ENCODE measurements at places on chromosomes 12 and 14. TPM values are rescaled to one million over a fixed set of nuclear protein-coding genes. Genes with fewer than 3 reads are reported as not detected.

GRCh38 chr14:104138098-104138717 lies at the start of gene KIF26A:
Gene KIF26A, plus strand, starts transcription at chr14:104138587. Its CDS starts 136 bp downstream, at chr14:104138723.
- peak; percentile 70 for DNase-seq

- DNase-seq = peak; percentile 18
Measured at GRCh38 chr12:19128485-19128884, 1.0 kb upstream of the PLEKHA5 start.

GRCh38 chr12:119666226-119666795 lies 1.6 kb upstream of the PRKAB1 start:
- DNase-seq = no peak

Gene RD3L
- total RNA-seq = not detected

DNA sequence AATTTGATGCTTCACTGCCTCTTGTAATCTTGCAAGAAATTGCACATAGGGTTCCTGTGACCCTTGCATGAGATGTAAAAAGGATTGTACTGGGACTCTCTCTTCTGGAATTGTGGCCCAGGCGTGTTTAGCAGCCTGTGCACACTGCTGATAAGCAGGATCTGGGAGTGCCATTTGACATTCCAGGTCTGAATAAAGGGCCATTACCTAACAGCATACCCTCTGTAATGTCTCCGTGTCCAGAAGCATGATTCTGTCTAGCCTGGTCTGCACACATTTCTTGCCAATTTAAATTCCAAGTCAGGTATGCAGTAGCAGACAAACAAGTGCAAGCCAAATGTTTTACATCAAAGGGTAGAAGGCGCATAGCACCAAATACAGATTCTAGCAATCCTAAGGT lies 18.1 kb upstream of the MAPKAPK5 start:
- no peak for DNase-seq

- no peak for DNase-seq
Measured at GRCh38 chr12:126763359-126763758, 1503.6 kb upstream of the TMEM132C start.

GRCh38 chr12:2804393-2805142 lies 7.9 kb upstream of the ITFG2 start:
- peak; percentile 36 for DNase-seq

DNA sequence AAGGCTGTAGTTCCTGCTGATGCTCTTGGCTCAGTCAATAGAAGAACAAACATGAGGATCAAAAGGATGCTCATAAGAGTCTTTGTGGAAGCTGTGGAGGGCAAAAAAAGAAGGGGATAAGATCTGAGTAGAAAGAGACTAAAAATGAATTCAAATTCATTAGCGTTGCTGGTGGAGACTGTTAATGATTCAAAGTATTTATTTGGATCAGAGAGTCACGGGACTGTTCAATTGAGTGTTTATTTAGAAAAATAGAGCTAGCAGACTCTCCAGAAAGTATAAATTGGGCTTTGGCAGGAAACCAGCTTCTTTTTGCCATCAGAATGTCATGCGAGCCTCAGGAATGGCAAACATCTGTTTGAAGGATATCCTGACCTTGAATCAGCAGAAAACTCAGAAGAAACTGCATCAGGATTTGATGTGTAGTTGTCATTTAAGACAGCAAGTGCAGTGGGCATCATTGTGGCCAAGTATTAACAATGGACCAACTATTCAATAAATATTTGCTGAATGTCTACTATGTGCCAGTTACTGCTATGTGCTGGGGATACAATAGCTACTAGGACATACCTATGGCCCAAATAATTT lies 126.4 kb downstream of the TBC1D30 start:
- peak; percentile 7 for DNase-seq

Gene SLC25A47
- not detected for total RNA-seq

Gene DNAI7
- total RNA-seq = 1.5 TPM

Gene GPD1
- total RNA-seq = 222 TPM

Gene DIO2
- 71.7 TPM for total RNA-seq

- peak; percentile 32 for DNase-seq
Measured at GRCh38 chr12:30286345-30286926, 409.2 kb downstream of the IPO8 start.

GRCh38 chr12:87001102-87001501 lies 744.9 kb upstream of the MGAT4C start:
- no peak for DNase-seq

DNA sequence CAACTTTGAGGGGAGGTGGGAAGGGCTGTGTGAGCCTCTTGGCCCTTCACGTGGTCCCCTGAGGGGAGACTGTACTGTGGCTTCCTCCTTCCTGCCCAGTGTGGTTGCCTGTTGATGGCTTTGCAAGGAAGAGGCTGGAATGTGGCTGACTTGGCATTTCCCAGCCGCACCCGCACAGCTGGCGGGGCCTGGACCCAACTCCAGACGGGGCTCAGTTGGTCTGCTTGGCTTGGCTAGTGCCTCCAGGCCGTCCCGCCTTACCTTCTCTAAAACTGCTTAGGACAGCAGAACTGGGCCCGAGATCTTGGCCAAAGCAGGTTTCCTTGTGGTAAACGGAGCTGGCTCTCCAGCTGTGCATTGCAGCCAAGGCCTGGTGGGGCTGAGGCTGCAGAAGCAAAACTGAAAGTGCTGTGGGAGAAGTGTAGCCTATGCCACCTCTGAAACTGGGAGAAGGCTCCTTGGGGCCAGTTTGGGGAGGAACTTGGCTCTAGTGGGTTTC lies 139.5 kb downstream of the SMOC1 start:
- DNase-seq = peak; percentile 34

DNA sequence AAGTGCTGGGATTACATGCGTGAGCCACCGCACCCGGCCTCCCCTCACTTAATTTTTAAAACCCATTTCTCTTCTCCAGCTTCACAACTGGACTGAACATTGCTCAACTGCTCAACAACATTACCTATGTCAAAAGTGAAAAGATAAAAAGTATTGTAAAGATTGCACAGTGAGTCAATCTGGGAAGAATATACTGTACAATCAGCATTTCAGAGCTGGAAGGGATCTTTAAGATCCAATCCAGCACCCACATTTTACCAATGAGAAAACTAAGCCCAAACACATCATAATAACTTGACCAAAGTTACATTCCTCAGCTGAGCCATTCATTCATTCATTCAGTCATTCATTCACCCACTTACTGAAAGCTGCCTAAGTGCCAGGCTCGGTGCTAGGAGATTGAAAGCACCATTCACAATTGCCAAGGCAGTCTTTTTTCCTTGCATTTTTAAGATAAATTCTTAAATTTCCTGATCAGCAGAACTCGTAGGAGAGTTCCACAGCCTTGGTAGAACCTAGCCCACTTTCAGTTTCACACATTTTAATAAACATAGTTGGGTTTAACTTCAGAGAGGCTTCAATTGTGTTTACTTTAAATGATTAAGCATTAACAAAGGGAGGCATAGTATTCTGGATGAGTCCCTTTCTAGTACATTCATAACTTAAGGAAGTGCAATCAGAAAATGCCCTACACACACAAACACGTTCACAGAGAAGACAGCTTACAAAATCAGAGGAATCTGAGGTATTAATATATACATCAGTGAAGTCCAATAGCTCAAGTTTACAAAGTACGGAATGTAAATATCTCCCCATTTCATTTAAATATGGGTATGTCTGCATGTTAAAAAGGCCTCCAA lies 3.0 kb downstream of the GALNT4 start:
- DNase-seq = no peak

- DNase-seq = no peak
Measured at GRCh38 chr14:66998013-66998412, 191.2 kb upstream of the GARIN2 start.
